Activated T-cell treated with anti-CD3 and anti-CD28 coated beads, Interleukin-2, amount 50 U/mL, for 1 hour (primary cell): ENCODE measurements at places on chromosomes 2 and 18.

DNA sequence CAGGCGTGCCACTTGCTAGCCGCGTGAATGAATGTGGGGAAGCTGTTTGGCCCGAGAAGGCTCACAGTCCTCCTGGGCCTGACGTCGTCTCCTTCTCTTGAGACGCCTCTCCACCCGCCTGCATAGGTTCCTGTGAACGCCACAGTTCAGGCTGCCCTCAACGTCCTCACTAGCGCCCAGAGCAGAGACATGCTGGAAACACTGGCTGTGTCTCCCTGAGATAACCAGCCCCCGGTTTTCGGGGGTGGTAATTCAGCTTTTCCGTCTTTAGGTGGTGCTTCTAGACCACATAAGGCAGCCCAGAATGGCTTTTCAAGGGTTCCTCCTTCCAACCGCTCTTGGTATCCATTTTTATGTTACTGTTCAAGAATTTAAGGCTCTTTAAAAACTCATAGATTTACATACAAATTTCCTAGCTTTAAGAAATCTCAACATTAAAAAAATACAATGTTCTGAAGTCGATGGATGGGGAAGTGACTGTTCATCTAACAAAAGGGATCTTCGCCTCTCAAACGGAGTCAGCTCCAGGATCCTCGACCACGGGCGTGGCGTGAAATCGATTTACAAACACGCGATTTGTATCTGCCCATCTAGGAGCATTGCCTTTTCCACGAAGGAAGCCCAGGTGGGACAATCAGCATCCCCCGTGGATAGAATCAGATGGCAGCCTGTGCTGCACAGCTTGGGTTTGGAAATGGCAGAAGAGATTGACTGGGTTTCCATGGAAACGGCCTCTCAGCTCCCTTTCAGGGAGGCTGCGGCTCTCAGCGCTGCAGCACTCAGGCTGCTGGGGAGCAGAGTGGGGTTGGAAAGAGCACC, 110.6 kb upstream of the PXDN start:
- no peak for DNase-seq

- DNase-seq = peak; percentile 8
Observed at GRCh38 chr18:48791636-48792105, 159.1 kb downstream of the SMAD7 start.

DNA sequence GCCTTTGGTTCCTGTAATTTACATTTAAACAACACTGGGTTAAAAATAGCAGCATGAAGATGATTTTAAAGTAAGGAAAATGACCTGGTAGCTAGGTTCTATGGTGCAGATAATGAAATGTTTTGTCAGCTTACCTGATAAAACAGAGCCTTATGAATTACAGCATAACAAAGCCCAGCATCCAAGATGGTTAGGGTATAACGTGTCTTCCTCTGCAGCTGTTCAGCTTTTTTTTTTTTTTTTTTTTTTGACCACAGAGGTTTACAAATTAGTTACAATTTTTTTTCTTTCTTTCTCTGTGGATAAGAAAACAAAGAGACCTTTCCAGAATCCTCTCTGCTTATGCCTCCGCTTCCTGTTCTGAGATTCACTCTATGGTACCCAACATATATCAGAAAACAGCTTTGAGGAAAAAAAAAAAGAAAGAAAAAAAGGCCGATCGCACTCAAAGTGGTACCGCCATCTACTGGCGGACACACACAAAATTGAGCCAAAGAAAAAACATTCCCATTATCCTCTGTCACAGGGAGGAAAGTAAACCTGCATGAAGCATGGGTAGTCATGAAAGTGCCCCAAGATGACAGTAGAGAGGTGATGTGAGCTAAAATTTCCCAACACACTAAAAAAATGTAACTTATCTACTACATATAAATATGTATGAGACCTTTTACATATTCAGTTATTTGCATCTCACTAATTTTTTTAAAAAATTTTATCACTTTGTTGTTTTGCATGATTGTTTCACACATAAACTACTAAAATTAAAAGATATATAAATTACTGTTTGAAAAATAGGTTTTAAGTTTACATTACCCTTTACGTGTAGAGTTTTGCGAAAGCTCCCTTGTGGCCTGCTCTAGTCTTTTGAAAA, at the start of gene SCN3A:
Gene SCN3A (minus strand): TSS at position 362 of the 871 bp plus-strand sequence. CDS start 27,656 bp downstream, outside the sequence.
- DNase-seq = no peak

DNA sequence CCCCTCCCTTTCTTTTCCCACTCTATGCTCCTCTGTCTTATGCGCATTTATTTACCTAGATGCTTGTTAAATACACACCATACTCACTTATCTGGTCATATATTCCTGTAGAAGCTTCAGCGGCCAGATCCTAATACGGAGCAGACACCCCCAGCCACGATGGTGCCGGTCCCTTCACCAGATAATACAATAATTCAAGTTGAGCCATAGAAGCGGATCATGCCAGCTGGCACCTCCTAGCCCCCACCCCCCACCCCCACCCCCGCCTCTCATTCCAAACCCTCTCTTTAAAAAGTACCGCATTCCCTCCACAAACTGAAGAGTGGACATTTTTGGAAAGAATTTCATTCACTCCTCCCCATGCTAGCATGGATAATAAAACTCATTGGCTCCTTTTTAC, 95.2 kb downstream of the BIN1 start:
- no peak for DNase-seq

DNA sequence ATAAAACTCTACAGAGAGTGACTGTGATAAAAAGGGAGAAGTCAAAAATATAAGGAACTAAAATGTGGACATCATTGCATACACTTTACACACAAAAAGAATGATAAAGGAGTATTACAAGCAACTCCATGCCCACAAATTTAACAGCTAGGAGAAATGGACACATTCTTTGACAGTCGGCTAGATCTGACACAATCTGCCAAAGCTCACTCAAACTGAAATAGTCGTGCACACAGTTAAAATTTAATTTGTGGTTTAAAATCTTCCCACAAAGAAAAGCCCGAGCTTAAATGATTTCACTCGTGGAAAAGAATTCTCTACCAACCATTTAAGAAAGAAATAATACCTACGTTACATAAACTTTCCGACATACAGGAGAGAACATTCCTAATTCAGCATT, 132.4 kb downstream of the ZAP70 start:
- no peak for DNase-seq

GRCh38 chr18:35139517-35139916, 98.3 kb downstream of the MAPRE2 start:
- no peak for DNase-seq

GRCh38 chr18:75895135-75895534, 467.6 kb upstream of the SMIM21 start:
- DNase-seq = no peak

GRCh38 chr2:74919827-74920226, 38.6 kb upstream of the POLE4 start:
- DNase-seq = peak; percentile 75

GRCh38 chr2:51387235-51387634, 355.3 kb upstream of the NRXN1 start:
- DNase-seq = no peak

DNA sequence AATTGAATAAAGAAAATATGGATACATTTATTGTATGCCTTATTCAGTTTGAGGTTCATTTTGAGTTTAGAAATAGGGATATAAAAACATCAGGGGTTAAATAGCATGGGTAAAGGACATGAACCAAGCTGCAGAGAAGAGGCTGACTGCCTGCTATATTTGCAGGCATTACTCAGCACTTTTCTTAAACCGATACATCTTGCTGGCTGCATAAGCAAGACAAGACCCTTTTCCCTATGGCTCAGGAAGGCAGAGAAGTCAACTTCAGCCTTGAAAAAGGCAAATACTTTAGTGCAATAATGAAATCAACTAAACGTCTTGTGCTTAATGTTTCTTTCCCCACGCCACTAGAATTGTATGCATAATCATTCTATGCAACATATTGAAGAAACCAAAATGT, 36.4 kb downstream of the SCN1A start:
- no peak for DNase-seq

GRCh38 chr2:169512525-169512924, 3.0 kb downstream of the KLHL41 start:
- DNase-seq = no peak

GRCh38 chr2:143519521-143519920, 390.3 kb downstream of the ARHGAP15 start:
- no peak for DNase-seq

DNA sequence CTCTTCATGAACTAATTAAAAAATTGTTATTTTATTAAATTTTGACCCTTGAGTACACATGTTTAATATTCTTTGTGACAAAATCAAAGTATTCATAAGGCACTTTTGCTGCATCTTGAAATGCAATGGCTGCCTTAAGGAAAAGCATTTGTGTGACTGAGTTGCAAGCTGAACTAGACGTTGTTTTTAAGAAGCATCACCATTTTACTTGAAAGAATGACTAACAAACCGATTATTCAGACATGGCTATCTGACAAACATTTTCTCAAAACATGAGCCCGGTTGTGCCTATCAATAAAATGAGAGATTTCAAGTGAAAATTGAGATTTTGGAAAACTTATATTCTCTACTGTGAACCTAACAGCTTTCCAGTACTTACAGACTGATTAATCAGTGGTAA, 2.8 kb downstream of the GCFC2 start:
- DNase-seq = no peak

- no peak for DNase-seq
Observed at GRCh38 chr2:46893269-46893939, 22.2 kb downstream of the MCFD2 start.

GRCh38 chr18:48813321-48813720, 137.4 kb downstream of the SMAD7 start:
- DNase-seq = peak; percentile 3

DNA sequence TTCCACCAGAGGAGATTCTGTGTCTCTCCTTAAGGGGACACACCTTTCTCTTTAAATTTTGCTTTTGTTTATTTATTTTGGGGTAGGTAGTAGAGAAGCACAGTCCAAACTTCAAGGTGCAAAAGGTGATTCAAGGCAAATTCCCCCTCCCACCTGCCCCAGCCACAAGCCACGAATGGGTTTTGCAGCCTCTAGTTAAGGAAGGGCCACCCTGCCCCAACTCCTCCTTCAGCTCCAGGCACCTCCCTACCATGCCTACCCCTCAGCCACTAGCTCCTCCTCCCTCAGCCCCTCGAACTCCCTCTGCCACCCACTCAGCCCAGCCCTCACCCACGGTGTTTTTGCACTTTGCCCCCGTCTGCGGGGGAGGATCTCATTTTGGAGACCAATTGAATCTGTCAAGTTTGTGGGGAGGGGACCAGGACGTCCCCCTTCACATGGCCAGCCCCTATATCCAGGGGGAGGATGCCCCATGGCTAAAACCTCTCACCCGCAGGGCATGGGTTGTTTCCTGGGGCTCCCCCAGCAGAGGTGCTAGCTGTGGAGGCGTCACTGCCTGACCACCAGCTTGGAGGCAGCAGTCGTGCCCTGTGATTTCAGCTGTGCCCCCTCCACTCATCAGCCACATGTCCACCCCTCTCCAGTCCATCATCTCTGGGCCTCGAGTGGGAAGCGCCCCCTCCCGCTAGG, 4.5 kb downstream of the HAAO start:
- DNase-seq = no peak

DNA sequence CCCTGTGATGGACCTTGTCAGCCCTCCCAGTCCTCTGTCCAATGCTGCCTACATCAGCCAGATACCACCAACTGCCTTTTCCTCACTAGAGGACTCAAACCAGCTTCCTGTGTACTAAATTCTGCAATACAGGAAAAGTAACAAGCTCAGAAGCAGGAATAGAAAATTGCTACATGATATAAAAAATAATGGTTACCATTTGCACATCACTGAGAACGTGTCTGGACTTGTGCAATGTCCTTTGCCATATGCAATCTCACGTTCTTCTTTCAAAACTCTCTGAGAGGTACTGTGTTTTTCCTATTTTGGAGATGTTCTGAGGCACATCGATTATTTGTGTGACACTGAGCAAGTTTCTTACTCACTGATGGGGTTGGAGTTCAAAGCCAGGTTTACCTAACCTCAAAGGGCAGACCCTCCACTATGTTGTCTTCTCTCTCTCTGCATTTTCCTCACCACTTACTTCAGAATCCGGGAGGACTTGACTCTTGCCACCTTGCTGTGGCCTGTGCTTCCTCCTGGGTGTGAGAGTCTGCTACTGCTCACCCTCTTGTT, 12.1 kb downstream of the UPP2 start:
- no peak for DNase-seq

DNA sequence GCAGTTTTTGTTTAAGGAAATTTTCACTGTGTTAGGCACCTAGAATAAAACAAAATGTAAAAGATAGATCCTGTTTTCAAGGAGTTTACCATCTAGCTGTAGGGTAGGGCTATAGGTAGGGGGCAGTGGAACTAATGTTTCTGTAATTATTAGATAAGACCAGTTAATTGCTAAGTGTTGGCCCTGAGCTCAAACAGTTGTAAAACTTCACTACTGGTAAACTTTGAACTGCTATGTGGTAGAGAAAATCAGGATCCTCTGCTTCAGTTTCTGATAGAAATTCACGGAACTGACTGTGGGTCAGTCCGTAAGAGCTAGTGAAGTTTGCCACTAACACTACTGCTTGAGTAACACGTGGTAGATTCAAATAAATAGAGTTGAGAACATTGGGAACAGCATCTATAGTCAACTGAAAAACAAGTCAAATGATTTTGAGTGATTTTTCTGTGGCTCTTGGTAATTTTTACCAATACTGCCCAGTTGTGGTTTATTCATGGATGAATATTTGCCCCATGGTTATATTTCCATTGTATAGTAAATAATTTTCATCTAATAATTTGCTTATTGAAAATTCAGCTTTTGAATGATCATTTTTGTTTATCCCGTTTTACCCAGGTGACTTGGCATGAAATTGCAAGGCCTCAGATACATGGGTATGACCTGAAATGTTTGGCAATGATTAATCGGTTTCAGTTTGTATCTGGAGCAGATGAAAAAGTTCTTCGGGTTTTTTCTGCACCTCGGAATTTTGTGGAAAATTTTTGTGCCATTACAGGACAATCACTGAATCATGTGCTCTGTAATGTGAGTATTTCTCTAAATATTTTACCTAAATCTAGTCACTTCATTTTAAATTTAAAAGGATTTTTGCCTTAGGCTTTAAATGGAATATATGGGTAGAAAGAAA, 26.4 kb downstream of the ELP2 start:
- DNase-seq = no peak

- DNase-seq = no peak
Observed at GRCh38 chr2:122543815-122544214, 788.4 kb downstream of the TSN start.

DNA sequence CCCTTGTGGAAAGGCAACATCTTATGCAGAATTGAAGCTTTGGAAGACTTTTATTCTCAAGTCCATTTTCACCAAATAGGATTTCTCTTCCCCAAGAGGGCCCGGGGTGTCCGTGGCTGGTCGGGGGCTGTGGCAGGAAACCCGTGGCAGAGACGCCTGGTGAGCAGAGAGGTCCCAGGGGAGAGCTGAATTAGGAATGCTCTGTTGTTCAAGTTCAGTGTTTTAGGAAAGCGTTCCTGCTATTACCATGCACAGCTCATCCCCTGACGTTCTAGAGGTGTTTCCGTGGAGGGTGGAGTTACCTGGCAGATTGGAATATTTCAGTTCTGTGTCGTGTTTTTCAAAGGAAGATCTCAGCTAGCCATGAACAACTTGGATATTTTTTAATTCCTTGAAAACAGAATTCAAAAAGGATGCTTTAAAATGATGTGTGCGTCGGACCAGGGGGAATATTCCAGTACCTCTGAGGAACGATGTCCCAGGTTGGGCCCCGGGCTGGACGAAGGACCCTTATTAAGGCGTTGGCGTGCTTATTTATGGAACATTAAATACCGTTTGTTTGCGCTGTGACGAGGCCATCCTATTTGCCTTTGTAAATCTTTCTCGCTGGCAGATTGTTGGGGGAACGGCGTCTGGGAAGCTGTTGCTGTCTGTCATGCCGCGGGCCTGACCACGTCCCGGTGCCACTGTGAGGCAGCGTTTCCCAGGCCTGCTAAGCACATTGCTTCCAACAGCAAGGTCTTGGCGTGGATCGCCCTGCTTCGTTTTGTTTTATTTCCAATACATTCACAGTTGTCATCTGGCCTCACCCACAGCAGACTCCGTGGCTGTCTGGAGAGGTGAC, 8.2 kb downstream of the NFATC1 start:
- no peak for DNase-seq
